CD4-positive, alpha-beta memory T cell (primary cell): ENCODE measurements at places on chromosomes 3 and 15. TPM values are rescaled to one million over a fixed set of nuclear protein-coding genes. Genes with fewer than 3 reads are reported as not detected.

- DNase-seq = peak; percentile 79
Measured at GRCh38 chr3:186931532-186932280, 1.4 kb downstream of the ST6GAL1 start.

DNA sequence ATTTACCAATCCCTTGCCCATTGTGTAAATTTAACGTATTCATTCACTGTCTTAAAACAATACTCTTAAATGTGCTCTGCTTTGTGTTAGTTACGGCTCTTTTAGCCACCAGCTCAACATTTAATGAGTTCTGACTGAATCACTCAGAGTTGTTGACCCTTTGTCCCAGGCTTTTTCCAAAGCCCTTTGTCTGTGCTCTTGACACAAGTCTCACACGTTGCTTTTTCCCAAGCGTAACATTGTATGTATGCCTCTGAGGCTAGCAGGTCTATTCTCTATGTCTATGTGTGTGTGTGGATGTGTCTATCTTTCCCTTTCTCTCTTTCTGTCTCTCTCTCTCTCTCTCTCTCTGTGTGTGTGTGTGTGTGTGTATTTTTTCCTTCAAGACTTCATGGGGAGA, 435.4 kb upstream of the GOLIM4 start:
- no peak for DNase-seq

DNA sequence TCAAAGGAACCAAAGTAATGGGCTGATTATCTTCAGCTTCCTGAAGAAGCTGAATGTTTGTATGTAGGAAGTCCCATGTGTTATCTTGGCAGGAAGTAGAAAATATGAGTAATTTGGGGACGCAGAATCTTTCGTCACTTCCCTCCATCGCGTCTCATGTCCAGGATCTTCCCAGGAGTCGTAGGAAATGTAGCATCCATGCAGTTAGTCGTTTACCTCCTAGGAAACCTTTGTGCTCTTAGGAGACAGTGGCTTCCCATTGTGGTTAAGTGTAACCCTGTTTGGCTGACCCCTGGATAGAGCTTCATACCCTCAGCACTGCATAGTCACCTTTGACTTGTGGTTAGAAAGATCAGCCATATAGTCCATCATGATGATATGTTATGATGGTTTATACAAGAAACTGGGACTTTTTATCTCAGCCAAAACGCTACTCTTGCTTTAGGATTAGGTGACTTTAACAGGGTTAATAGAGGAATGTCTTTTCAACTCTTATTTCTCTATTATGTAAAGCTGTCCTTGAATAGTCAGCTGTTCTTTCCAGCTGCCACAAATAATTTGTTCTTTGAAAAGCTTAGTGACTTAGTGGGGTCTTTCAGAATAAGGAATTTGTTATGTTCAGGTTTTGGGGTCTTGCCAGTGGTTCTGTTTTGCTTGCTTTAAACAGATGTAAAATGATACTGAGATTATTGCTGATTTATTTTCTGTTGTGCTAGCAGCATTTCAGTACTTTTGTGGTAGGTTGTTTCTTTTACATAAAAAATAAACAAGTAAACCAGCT, 92.2 kb downstream of the KLHL25 start:
- DNase-seq = peak; percentile 39

DNA sequence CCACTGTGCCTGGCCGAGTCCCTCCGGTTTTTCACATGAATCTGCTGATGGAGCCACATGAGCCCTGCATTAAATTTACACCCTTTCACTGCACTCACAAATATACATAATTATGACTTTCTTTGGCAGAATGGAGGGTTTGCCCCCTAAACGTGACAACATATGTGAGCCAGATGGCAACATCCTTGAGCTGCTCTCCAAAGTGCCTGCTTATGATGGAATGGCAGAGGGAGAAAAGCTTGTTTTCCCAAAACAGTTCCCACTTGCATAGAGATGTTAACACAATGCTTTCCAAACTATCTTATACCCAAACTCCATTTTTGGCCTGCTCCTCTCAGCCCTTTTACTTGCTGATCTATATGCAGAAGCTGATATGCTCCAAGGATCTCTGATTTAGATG, 54.9 kb downstream of the ABCC5 start:
- DNase-seq = no peak

- DNase-seq = no peak
Measured at GRCh38 chr3:123789160-123789559, 95.0 kb downstream of the MYLK start.

DNA sequence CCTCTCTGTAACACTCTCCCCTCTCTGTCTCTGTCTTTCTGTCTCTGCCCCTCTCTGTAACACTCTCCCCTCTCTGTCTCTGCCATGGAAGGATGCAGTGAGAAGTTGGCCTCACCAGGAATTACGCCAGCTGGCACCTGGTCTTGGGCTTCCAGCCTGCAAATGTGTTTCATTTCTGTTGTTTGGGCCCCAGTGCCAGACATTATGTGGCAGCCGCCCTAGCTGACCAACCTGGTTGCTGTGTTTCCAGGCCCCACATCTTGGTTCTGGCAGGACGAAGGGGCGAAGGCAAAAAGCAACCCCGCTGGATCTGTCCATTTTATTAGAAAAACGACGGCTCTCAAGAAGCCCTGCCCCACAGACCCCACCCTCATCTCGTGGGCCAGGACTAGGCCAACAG, 5.2 kb upstream of the ZXDC start:
- DNase-seq = no peak

DNA sequence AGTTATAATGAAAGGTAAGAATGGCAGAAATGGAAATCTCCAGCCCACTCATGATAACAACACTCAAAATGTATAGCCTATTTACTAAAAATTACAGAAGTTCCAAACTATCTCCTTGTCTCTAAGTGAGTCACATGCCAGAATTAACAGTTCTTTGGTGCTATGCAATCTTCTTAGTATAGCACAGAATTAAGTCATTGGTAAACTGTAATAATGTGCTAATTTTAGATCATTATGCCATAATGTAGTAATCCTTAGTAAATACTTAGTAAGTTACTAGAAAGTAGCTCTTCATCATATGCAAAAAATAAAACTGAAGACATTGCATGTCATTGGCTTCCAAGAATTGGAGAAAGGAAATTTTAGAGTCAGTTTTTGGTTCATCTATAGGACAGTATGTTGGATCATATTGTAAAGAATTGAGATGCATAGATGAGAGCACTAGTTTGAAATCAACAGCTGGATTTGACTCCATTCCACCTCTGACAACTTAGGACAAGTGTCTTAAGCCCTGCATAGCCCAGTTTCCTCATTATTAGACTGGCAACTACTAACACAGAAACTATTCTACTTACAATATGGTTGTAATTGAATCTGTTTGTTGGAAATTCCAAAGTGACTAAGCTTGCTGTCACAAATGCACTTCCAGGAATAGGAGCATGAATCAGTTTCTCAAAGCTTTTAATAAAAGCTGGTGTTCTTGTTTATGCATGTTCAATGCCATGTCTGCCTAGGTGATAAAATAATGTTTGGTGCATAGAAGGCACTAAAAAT, 40.1 kb upstream of the CD47 start:
- no peak for DNase-seq

GRCh38 chr15:74773731-74774252, 8.1 kb upstream of the CSK start:
- DNase-seq = no peak

DNA sequence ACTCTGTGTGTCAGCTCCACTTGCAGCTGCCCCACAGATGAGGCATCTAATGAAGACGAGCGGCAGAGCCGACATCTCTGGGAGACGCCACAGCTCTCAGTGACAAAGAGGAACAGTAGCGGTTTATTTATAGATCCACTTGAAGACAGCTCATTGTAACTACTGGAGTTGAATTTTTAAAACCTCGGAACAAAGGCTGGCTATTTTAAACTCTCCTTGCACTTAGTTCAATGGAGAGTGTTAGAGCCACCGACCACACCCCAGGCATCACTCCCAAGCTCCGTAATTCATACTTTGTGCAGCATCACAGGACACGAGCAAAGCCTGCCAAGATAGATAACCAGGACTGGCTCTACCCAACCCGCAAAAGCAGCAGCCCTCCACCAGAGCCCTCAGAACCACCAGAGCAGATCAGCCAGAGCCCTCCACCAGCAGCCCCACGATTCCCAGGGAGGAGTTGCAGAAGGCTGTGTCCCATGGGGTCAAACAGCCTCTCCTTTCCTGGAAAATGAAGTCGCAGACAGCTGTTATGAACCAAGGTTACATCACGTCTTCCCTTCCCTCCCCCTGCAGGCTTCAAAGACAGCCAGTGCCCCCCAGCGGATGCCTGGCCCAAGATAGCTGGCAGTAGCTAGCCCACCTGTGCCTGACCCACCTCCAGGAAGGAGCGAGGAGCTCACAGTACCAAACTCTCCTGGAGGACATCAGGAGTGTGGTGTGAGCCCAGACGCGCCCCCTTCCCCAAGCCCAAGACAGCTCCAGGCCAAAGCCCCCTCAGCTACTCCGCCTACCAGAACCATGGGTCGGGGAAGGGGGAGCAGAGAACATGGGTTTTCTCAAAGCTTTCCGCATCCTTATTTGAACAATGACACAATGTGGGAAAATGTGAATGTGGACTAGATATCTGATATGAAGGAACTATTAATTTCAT, 45.7 kb downstream of the POC1A start:
- no peak for DNase-seq

- DNase-seq = no peak
Measured at GRCh38 chr3:97720417-97720816, 44.1 kb upstream of the ARL6 start.

DNA sequence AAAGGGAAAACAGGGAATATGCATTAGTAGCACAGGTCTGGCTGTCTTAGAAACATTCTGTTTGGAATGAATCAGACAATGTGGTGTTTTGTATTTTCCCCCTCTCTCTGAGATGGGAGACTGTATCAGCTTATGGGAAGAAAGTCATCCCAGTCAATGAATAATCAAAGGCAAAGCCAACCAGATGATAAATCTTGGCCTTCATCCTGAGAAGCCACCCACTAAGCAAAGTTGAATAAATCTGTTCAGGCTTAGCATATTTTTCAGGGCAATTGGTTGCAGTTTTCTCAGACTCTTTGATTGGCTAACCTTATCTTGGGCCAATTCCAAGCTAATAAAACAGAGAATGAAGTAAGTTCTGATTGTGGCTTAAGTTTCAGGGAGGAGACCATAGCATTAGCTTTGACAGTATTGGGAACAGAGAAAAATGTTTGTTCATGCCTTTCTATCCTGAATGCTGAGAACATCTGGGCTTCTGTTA, 63.6 kb upstream of the ARL8B start:
- no peak for DNase-seq

GRCh38 chr3:15289661-15290060, 42.7 kb downstream of the SH3BP5 start:
- DNase-seq = no peak

GRCh38 chr3:193821151-193821668, 228.2 kb downstream of the OPA1 start:
- DNase-seq = no peak

- no peak for DNase-seq
Measured at GRCh38 chr15:62244762-62245161, 79.7 kb upstream of the C2CD4B start.

DNA sequence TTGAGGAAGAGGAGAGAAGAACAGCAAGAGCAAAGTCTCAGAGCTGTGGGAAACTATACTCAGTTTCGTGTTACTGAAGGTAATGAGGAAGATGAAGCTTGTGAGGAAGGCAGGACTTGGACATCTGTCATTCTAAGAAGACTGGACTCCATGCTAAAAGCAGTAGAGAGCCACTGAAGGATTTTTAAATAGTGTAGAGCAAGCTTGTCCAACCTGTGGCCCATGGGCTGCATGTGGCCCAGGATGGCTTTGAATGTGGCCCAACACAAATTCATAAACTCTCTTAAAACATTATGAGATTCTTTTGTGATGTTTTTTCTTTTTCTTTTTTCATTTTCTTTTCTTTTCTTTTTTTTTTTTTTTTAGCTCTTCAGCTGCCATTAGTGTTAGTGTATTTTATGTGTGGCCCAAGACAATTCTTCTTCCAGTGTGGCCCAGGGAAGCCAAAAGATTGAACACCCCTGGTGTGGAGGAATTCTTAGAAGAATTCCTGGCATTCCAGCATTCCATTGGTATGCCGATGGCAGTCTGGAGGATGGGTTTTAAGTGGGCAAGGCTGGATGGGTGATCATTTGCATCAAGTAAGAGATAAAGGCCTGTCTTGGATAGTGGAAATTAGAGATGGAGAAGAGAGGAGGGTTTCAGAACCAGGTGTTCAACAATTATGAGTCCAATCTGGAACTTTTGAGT, 6.9 kb upstream of the NFKBIZ start:
- no peak for DNase-seq

- no peak for DNase-seq
Measured at GRCh38 chr15:61185759-61186158, 43.3 kb downstream of the RORA start.

- DNase-seq = no peak
Measured at GRCh38 chr3:31978553-31978952, 2.5 kb downstream of the OSBPL10 start.

GRCh38 chr15:47961401-47962090, 159.2 kb upstream of the SLC24A5 start:
- no peak for DNase-seq

GRCh38 chr3:149983628-149984027, 12.9 kb upstream of the PFN2 start:
- no peak for DNase-seq

DNA sequence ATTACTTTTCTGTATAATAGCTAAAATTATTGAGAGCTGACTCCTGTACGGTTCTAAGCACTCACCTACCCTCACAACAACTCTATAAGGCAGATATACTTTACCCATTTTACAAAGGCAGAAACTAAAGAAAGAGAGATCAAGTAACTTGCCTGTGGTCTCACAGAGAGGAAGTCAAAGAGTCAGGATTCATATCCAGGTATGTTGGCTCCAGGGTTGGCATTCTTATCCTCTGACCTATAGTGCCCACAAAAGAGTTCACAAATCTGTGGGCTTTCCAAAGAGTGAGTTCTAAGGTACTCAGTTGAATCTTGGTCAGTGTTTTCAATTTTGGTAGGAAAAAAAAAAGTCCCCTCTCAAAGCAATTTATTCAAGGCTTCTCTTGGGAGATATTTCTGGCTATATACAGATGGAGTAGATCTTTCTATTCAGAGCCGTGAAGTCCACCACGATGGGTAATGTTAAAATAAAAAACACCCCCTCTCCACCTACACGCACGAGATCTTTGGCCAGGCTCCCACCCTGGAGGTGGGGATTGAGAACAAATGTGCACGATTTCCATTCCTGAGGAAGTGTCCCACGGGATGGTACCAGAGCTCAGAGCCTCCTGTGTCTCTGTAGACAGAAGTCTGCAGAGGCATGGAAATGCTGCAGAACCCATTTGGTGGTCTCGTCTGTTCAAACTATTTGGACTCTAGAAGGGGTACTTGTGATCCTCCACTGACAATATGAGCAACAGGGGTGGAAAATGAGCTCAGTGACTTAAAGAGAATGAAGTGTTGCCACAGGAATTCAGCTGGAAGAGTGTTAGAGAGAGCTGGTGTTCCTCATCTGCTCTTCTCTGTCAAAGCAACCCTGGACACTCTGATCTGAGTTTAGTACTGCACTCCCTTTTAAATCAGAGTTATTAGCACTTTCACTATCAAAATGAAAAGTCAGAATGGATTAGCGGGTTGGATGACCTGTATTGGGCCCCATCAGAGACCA, 212.1 kb upstream of the EIF1B start:
- DNase-seq = no peak

The IL17RD gene
- polyA plus RNA-seq = not detected

The SCN5A gene
- not detected for polyA plus RNA-seq

The EHD4 gene
- polyA plus RNA-seq = 13.9 TPM

The TMC3 gene
- not detected for polyA plus RNA-seq

The HESX1 gene
- not detected for polyA plus RNA-seq

The RHOV gene
- not detected for polyA plus RNA-seq

The CCDC39 gene
- polyA plus RNA-seq = not detected

The AHSG gene
- not detected for polyA plus RNA-seq

The PFN2 gene
- polyA plus RNA-seq = 6.8 TPM

The RFTN1 gene
- 38.3 TPM for polyA plus RNA-seq

The ATP13A3 gene
- polyA plus RNA-seq = 14.5 TPM

The XIRP1 gene
- 0.03 TPM for polyA plus RNA-seq

The PARP6 gene
- 34.0 TPM for polyA plus RNA-seq

The CSPG5 gene
- polyA plus RNA-seq = not detected

The FURIN gene
- 1.6 TPM for polyA plus RNA-seq
